ENCODE measurements at places on chromosomes 11 and 22.

- no peak for DNase-seq
Measured at GRCh38 chr22:29258407-29259252, 9.2 kb downstream of the RHBDD3 start.

- DNase-seq: no peak
Measured at GRCh38 chr11:20342347-20343141, 21.0 kb upstream of the HTATIP2 start.

- DNase-seq: no peak
Measured at GRCh38 chr22:50576070-50576469, 2.2 kb downstream of the CPT1B start.

GRCh38 chr11:121467471-121467870 is 14.7 kb upstream of the SORL1-AS1 start:
- no peak for DNase-seq

DNA sequence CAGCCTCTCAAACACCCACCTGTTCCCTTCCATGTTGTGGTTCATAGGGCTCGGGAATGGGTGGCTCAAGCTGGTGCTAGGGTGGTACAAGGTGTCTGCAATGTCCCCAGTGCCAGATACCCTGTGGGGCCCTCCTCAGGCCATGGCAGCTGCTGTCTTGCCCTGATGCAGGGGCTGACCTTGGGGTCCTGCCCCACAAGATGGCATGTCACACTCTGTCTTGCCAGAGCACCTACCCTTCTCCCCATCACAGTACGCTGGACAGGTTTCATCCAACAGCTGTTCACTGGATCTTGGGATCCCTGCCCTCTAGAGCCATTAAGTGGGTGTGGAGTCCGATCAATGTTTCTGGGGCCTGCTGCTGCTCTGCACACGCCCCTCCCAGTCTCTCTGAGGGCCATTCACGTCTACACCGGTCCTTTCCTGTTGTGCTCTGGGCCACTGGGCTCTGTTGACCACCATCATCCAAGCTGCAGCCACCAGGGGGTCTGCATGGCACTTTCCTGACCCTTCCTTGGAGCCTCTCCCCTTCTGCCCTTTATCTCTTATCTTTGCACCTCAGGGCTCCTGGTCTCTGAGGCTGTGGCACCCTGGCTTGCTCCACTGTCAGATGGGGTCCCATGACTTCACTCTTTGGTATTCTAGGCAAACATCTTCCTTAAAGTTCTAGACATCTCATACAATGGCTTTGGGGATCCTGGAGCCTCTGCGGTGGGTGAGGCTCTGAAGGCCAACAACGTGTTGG is 7.1 kb downstream of the LRRC74B start:
- no peak for DNase-seq

GRCh38 chr22:17060126-17060525 is 24.7 kb upstream of the IL17RA start:
- DNase-seq: no peak

DNA sequence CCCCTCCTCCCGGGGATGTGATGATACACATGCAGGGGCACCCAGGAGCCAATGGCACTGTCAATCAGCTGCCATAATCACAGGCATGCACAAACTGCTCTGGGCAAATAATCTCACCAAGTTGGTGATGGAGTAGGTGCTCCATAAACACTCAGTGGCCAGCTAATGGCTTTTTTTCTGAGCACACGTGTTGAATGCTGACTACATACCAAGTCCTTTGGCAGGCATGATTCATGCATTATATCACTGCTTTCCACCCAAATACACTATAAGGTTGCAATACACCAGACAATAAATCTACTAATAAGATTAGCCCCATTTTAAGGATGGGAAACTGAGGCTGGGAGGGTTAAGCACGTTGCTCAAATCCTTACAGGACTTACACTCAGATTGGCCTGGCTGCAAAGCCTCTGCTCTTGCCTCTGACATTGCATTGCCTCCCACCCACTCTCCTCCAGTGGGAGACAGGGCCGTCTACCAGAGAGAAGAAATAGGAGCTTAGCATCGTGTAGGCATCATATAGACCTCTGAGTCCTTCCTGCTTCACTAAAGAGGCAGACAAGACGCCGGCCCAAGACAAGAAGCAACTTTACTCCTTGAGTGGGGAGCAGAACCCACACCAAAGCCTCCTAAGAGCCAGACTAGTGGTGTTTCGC is 32.7 kb upstream of the ACCSL start:
- no peak for DNase-seq

DNA sequence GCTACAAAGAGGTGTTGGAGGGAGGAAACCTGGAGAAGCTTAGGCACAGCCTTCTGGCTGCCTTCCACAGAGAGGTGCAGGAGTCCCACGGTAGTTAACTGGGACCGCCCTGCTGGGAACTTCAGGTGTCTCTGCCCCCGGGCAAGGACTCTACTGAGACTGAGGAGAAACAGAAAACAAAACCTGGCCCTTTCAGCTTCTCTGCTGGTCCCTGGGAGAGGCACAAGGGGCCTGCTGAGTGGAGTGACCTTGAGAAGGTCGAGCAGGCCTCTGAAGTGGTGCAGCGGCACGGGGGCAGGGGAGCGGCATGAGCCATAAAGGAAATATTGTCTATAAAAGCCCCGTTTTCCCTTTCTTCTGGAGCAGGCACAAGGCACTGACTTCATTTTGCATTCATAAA is 38.9 kb downstream of the NTM start:
- DNase-seq: no peak

GRCh38 chr11:62400281-62400680 is 18.6 kb upstream of the SCGB1A1 start:
- no peak for DNase-seq

DNA sequence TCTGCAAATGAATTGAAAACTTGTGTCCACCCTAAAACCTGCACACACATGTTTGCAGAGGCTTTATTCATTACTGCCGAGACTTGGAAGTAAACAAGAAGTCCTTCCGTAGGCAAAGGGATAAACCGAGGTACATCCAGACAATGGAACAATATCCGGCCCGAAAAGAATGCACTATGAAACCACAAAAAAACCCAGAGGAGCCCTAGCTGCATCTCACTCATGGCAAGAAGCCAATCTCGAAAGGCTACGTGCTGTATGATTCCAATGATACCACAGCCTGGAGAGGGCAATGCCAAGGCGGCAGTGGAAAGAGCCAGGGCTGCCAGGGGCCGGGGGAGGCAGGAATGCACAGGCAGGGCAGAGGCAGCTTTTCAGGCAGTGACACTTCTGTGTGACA is 3.2 kb upstream of the MRPL23 start:
- DNase-seq: no peak
